ENCODE measurements at places on chromosomes 13 and 19. TPM values are rescaled to one million over a fixed set of nuclear protein-coding genes. Genes with fewer than 3 reads are reported as not detected.

TGFBR3L gene
- not detected for total RNA-seq

DNA sequence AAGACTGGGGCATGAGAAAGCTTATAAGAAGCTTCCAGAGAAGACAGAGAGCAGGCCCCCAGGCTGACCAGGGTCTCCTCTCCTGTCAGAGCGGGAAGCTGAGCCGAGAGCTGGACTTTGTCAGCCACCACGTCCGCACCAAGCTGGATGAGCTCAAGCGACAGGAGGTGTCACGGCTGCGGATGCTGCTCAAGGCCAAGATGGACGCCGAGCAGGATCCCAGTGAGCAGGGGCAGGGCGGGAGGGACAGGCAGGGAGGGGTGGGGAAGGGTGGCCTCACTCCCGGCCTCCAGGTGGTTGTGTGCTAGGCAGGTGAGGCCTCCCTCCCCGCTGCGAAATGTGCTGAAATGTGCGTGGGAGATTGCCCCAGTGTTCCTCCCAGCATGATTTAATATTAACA is 5.6 kb downstream of the NUCB1 start:
- no peaks in the 10 kb centered on the region for H3K36me3 ChIP-seq
- H3K27ac ChIP-seq: no peak overlapping the region
- no peak for DNase-seq
- H3K27me3 ChIP-seq: no peaks in the 10 kb centered on the region

DNA sequence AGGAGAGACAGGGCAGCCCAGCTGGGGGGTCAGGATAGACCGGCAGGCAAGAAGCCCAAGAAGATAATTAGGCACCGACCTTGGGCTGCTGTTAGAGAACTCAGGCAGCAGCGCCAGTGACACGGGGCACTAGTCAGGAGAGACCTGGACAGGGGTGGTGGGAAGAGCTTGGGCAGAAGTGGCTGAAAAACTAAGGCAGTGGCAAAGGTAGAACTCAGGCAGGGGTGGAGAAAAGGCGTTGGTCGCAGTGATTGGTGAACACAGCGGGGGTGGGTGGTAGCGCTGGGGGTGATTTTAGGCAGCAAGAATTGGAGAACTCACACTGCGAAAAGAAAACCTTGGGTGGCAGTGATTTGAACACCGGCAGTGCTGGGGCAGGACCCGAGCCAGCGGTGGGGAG is 4.3 kb downstream of the CCER2 start:
- no peak for DNase-seq
- no peaks in the 10 kb centered on the region for H3K4me1 ChIP-seq
- no peak overlapping the region for H3K27ac ChIP-seq
- peaks cover 4% of the 10 kb centered on the region for H3K36me3 ChIP-seq
- H3K27me3 ChIP-seq: no peaks in the 10 kb centered on the region

TNFSF9 gene
- 0.44 TPM for total RNA-seq

All from breast epithelium (tissue), 4 donors.